ENCODE measurements at places on chromosomes 3 and 15.

GRCh38 chr3:123180791-123181190, 21.0 kb upstream of the SEC22A start:
- DNase-seq = no peak

GRCh38 chr3:128584412-128585020, 66.1 kb downstream of the RPN1 start:
- DNase-seq = peak; percentile 85

DNA sequence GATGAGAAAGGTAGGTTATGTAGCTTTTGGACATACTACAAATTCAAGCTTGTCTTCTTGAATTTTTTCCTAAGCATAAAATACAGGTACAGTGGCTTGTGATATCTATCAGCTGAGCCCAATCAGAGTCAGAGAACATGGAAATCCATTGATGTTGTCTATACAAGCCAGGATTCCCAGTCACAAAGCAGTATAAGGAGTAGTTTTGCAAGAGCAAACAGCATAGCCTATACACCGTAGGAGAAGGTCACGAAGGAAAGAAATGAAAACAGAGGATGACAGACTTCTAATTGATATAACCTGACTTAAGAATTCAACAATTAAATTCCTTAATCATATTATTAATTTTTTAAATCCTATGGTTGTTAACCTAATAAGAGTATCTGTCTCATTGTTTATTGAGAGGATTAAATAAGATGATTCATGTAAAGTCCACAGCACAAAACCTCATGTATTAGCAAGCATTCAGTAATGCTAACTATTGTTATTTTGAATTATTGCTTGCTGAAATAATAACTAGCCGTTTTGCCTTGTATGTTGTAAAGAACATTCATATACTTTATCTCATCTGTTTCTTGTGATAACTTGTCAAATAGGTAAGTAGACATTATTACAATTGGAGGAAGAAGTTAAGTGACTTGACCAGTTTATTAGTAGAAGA, 276.6 kb upstream of the ZPLD1 start:
- DNase-seq = peak; percentile 56

DNA sequence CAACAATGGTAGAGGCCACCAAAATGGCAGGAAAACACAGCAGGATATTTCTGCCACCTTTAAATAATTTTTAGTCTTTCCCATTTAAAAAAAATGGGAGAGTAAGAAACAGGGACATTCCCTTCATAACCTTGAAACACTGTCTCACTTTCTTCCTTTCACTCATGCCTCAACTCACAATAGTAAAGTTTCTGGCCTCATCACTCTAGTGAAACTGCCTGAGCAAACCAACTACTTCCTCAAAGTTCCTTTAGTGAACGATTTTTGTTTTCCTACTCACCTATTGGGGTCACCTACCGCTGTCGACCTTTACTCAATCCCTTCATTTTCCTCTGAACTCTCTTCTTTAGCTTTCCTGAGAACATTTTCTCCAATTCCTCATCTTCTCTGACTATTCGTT, 33.0 kb downstream of the SHC4 start:
- no peak for DNase-seq

DNA sequence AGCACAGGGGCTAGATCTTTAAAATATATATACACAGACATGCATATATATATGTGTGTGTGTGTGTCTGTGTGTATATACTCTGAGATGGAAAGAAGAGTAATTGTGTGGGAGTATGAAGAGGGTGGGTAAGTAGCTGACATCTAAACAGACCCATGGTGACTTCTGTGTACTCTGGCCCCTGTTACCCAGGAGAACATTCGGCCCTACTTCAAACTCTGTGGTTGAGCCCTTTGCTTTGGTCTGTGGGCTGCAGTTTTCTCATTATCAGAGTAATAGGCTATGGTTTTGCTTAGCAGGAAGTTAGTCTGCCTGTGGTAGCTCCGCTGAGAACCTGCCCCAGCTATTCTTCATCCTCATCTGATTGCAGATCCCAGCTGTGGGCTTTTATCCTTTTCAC, 141.4 kb downstream of the RBPMS2 start:
- DNase-seq = no peak

GRCh38 chr15:68154923-68155559, 50.1 kb downstream of the CALML4 start:
- peak; percentile 69 for DNase-seq

- DNase-seq = no peak
These were observed 50.4 kb upstream of the ALCAM start for GRCh38 chr3:105316331-105316730.

GRCh38 chr15:75430259-75430658, 21.2 kb downstream of the SIN3A start:
- DNase-seq = no peak

DNA sequence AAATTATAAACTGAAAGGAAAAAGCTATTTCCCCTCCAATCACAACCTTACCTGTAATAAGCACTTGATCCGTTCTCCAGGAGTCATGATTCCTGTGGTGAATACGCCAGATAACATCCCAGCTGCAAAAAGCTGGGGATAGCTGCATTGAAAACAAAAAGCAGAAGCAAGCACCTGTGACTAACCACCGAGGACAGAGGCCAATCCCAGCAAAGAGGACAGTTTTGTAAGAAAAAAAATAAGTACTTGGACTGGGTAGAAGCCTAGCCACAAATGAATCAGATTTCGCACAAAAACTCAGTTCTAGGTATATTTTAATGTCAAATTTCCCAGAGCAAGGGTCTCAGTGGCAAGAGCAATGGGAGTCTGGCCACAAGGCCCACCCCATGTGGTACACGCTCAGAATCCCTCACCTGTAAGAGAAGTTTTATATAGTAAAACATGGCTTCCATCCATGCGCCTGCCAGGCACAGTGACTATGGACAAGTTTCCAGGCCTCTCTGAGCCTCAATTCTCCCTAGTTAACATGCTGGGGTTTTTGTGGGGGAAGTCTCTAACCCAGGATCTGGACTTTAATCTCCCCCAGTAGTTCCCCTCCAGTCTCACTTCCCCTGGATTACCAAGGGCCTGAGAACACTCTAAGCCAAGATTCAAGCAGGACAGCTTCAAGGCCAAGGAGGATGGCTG, 19.2 kb downstream of the SLC25A20 start:
- DNase-seq = no peak

GRCh38 chr15:86690566-86690965, 610.9 kb downstream of the AGBL1 start:
- DNase-seq = no peak

DNA sequence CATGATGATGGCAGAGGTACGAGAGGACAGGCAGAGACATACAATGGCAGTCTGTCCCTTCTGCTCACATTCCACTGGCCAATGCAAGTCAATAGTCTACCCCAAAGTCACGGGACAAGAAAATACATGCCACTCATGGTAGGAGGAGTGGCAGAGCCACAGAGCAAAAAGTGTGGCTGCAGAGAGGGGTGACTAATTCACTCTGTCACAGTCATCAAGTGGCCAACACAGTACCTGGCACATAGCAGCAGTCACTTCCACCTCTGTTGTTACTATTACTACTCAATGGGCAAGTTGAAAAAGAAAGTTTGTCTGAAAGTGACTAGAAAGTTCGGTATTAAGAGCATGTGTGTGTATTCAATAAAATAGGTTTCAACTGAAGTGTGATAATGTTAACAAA, 91.4 kb downstream of the SMAD3 start:
- no peak for DNase-seq

DNA sequence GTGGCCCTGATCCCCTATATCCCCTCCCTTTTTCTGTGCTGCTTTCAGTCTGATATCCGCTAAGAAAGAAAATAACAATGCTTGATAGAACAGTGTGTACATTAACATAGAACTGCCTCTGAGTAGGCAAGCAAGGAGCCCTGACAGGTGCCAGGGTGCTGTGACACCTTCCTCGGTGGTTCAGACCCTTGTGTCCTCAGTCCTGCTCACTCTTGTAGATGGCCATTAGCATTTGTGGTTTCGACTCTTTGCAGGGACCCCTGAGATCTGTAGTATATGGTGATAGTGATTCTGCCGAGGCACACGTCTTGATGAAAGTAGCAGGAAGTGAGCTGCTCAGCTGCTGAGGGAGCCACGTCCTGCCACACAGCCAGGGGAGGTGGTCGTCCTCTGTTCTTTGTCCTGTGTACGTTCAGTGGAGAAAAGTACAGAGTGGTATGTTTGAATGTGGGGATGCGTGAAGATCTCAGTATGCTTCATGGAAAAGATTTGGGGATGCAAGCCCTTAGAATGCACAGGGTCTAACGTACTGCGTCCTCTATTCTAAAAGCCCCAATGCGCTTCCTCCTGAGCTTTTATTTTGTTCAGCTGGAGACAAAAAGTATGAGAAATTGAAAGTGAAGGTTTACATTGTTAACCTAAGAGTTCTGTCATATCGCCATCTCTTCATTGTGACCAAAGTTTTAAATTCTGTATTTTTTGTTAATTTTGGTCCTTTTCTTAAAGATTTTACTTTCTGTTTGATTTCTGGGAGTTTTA, 35.4 kb downstream of the PXYLP1 start:
- DNase-seq = no peak

- DNase-seq = peak; percentile 63
These were observed 87.5 kb downstream of the FAM43A start for GRCh38 chr3:194773216-194773615.

DNA sequence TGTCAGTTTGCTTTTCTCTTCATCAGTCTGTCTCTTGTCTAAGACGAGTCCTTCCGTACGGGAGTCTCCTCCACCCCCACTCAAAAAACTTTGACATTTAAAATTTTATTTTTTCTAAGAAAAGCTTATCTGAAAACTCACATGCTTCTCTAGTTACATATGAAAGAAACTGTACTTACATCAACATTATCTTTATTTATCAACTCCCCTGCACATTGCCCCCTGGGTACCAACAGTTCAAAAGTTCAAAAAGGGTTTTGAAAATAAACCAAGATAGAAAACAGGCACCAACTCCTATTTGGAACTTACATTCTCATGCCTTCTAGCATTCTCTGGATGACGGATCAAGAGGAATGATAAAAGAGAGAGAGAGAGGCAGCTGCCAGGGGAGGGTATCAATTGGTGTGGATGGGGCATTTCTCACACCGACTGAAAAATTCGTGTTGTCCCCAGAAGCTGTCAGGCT, 182.5 kb downstream of the FOXP1 start:
- no peak for DNase-seq

DNA sequence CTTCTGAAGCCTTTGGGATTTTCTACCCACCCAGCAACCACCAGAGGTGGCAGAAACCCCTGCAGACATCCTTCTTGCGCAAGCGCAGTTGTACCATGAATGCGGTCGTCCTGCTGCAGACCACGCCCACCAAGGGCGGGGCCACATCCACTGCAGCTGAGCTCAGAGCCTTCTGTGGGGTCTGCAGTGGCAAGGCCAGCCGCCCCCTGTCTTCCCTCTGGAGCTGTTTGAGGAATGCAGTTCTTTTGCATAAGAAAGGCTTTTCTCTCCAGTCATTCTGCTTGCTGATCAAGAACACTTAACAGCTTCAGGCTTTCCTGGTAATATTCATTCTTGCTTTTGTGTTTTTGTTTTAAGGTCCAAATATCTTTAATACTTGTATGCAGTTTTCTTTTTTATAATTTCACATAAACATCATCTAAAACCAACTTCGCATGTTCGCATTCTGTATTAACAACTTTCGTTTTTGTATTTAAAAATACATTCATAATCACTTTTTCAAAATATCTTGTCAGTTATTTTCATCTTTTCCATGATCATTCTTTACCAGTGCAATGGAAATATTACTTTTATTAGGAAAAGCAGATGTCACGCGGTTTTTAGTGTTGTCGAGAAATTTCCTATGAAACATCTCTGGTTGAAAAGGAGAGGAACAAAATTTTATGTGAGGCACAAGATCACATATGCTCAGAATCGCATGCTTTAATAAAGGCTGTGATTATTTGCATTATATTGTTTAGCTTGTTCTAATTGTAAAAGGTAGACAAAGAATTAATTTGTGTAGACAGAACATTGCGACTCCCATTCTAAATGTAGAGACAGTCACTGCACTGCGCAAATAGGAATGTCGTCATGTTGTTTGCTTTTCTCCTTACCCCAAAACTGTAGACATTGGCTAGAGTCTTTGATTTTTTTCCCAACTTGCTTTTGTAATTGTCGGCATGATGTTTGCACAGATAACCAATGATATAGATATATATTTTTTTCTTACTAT, 98.1 kb upstream of the SNRPN start:
- DNase-seq = no peak

GRCh38 chr3:120432150-120432860, 18.5 kb downstream of the FSTL1 start:
- peak; percentile 13 for DNase-seq

DNA sequence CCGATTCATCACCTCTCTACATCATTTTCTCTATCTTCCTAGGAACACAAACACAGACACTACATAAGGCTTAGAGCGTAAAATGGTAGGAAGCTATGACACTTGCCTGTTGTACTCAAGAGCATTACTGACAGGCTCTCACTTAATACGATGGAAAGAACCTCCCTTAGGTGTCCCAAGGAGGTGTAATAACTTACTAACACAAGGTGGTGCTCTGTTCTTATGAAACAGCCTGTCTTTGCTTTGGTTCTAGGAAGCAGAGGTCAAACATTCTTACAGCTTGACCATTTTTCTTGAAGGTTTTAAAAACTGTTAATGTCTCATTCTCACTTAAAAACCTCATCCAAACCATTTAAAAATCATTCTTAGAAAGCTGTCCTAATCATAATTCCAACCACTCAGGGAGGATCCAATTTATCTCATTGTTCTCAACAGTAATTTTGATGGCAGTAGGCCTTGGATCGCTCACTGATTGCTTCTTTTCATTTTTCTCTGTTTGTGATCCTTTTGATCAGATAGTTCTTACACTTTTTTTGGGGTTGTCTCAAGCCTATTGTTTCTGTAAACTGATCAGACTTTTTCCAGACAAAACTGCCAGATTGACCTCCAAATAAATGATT, 317.8 kb upstream of the AGTR1 start:
- DNase-seq = peak; percentile 83

DNA sequence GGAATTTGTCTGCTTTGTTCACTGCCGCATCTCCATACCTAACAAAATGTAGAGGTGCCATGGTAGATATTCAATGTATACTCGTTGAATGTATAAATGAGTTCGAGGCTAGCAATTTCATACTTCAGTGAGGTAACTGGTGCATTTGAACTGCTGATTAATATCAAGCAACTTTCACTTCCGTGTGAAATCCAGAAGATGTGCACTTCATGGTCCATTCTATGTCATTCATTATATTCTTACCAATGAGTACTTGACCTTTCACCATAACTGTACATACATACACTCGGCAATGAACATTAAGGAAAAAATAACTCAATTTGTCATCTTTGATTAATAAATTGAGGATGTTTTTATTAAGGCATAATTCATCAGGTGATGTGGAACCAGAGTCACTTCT, 598.5 kb downstream of the ZNF385D start:
- DNase-seq = no peak

Measured in ELR (cell line).